Stimulated activated CD4-positive, alpha-beta T cell treated with anti-CD3 and anti-CD28 coated beads, TNF-alpha, amount 100 ng/mL, for 48 hours (primary cell): ENCODE measurements at places on chromosomes 5 and 9.
A peak's percentile ranks its signal among the peaks of the same experiment; 100 is the strongest.

DNA sequence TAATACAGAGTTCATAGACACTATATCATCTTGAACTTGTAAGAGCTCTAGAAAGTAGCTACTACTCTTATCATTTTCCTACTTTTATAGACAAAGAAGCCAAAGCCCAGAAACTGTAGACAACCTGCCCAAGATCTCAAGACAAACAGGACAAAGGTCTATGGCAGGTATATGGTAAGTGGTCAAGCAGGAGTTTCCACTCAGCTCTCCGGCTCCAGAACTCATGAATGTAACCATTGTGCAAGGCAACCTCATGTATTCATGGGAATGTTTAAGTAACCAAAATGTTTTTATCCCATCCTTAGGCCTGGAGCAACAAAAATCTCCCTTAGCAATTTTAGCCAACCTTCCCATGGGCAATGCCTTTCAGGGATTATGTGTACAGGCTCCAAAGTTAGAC lies 163.4 kb upstream of the PUM3 start:
- no peak for DNase-seq

DNA sequence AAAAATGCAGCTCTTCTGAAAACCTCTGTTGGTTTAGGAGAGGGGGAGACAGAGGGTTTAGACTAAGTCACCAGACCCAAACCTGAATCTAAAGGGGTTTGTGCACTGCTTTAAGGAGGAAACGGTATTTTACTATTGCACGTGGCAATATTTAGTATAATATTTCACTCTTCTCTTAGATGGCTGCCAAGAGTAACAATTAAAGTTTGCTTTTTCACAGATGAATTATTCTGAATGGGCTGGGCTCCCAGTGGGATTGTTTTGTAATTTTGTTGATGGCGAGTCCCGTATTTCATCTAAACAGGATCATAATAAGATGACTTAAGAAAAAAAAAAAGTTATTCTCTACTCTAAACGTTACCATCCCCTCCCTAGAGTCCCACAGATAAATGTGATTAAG lies 245.4 kb downstream of the PCSK5 start:
- DNase-seq: no peak

DNA sequence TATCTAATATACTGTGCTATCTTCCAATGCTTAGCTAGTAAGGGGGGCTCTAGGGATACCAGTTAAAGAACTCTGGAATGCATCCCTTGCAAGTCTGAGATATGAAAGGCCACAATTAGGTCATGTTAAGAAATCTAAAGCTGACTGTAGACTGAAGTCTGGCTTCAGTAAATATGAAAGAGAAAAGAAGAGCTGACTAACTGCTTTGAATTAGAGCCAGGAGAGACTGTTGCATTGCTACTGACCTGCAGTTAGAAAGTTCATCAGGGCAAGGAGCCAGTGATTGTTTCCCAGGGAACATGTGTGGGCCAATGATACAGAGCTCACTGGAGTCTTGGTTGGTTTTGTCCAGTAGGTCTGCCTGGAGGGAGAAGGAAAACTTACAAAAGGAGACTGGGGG lies 472.1 kb upstream of the TNC start:
- no peak for DNase-seq

GRCh38 chr9:28981129-28981528 lies 1407.8 kb upstream of the C9orf72 start:
- DNase-seq: no peak

GRCh38 chr5:38681029-38681706 lies 124.7 kb upstream of the LIFR start:
- DNase-seq: no peak

GRCh38 chr5:59346514-59346913 lies 547.0 kb downstream of the PDE4D start:
- no peak for DNase-seq

DNA sequence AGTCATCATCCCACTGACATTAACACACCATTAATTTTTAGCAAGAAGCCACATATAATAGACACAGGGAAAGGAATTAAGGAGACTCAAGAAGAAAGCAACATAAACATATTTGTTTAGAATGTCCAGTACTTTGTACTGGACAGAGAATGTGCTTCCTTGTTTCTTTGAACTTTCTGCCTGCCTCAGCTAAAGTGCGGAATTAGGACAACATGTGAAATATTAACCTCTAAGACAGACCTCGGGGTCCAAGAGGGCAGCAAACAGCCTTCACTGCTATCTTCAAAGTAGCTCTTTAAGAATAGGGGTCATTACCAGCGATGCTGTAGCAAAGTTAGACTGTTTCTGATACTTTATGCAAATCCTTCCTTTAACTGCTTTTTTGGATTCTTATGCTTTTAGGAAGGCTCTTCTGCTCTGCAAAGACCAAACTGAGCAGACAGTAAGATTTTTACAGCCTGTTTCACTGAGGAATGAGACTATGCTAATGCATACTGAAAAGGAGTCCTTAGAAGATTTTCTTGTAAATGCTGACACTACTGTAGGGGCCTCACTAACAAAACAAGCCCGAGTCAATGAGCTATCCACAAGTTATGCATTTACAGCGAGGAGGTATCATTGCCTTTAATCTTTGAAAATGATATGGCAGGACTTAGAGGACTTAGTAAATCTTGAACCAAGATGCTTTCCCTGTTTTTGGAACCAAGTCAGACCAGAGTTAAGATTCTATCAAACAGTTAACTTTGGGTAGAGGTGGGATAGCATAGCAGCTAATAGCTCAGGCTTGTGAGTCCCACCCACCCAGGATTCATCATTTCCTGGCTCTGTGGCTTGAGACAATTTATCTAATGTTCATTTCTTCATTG lies 23.8 kb downstream of the DAB2 start:
- no peak for DNase-seq

DNA sequence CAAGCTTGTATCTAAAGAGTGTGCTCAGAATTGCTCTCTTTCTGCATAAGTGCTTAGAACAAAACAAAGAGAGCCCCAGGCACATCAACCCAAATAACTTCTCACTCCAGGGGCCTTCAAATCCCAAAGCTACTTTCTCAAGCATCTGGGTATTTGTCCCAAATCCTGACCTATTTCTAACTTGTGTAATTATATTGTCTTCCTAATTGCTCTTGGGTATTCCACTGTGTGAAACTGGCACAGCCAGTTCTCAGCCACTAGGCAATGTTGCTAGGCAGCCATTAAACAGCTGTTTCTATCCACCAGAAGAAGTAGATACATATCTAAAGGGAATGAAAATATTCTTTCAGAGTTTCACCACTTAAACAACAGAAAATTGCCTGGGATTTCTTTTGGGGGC lies 198.8 kb downstream of the PRELID2 start:
- no peak for DNase-seq

DNA sequence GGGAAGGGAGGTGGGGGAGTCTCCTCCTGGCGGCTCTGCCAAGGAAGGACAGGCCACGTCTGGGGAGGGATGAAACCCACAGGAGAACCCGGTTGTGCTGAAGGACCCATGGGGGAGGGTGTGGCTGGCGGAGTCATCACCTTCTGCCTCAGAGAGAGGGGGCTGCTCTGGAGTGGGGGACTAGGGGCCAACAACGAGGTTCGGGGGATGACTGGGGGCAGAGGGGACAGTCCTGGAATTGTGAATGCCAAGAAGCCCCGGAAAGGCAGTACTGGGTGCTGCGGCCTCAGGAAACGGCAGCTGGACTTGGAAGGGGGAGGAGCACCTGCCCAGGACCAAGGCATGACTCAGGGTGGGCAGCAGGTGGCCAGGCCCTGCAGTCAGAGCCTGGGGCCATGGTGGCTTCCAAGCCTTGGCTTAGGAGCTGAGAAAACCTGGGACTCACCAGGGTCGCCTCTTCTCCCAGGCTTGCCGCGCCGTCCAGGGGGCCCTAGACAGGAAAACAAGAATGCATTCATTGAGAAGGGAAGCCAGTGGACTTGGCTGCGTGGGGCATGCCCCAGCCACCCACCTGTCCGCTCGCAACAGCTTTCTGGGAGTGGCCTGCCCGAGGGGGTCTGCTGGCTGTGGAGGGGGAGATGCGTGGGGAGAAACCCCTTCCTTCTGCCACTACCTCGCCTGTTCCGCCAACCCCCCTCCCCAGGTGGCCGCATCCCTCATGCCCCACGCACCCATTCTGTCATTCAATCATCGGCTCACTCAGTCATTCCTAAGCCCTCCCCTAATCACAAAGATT lies 74.0 kb upstream of the PHYKPL start:
- DNase-seq: no peak

DNA sequence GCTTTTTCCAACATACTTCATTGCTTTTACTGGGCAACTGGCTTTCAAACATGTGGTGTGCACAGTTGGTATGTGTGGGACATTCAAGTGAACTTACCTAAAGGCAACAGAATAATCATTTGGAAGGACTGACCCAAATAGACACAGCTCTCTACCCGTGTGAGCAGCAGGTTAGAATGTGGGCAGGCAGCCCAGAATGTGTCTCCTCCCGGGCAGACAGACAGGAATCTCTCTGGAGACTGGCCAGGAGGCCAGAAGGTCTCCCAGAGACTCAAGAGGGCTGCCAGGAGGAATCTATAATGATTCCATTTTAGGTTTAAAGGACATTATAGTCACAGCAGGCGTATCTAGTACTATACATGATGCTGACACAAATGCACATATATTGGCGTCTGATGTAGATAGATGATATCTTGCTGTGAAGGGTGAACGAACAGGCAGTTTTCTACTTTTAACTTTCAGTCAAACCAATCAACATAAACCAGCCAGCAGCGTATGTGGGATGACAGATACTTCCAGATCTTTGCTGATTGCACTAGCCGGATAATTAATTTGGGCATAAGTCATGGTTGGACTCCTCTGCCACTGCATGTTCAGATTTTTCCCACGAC lies 297.4 kb upstream of the ZNF608 start:
- no peak for DNase-seq

DNA sequence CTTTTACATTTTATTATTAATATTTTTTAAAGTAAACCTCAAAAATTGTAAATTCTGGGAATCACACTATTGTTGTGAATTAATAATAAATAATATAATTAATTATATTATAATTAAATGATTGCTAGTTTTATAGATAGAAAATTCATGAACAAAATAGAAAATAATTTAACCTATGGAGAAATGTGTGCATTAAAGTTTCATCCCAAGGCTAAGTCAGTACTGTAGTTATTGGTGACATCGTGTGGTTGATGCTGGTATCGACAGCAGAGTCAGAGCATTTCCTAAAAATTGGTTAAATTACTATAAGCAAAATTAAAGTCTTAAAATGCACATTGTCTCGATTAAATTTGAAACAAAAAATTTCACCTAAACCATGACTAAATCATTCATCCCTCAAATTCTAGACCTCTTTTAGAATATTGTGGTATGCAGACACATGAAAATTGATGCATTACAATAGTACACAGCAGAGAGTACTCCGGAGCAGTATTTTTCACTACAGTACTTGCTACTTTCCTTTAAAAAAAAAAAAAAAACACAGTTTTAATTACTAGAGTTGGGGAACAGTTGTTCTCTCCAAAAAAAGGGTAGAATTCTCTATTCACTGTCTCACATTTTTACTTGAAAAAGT lies 73.9 kb downstream of the RORB start:
- DNase-seq: peak; percentile 6

DNA sequence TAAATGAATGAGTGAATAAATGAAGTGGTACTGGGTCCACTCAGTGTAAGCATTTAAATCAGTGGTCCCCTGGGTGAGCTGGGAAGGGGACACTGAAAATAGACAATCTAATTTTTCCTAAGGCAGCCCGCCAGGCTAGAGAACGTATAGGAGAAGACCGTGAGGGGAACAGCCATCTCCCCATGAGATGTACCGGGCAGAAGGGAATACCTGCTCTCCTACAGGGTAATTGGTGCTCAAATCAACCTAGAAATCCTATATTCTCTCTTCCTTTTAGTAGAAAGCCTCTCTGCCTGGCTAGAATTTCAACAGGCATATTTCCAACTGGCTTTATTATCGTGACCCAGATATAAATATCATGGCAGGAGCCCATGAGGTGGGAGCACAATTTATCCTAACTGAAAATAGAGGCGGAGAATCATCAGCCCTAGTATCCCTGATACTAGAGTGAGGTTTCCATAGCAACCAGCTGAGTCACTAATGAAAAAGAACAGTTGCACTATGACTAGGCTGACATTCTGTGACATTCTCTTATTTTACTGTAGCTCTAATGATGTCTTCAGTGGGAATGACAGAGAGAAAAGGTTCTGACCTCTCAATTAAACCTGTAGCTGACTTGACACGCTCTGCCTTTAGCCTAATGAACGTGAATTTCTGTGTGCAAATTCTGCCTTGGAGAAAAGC lies 96.5 kb upstream of the CAST start:
- DNase-seq: no peak

- no peak for DNase-seq
Measured at GRCh38 chr9:124840300-124840833, 12.9 kb upstream of the WDR38 start.

GRCh38 chr9:37002413-37003217 lies 31.5 kb downstream of the PAX5 start:
- no peak for DNase-seq

DNA sequence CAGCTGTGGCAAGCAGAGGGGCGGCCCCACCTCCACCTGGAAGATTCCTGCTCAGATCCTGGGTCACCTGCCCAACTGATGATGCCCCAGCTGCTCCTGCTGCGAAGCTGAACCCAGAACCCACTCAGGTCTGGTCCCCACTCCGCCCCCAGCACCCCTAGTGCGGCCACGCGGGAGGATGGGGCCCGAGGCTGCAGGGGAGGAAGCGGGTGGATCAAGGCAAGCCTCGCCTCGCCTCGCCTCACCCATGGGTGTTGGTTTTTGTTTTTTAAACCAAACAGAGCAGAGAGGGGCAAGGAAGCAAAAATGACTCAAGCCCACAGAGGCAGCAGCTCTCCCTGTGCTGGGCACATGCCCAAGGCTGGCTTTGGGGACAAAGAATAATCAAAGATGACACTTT lies 23.2 kb downstream of the ABO start:
- DNase-seq: no peak

- DNase-seq: no peak
Measured at GRCh38 chr5:66596636-66597182, 516 bp downstream of the MAST4 start.

GRCh38 chr5:177588413-177588909 lies 3.5 kb upstream of the TMED9 start:
- no peak for DNase-seq

- no peak for DNase-seq
Measured at GRCh38 chr5:127024821-127025220, 5.5 kb downstream of the MARCHF3 start.
